ENCODE measurements at places on chromosomes 3 and 15.
A peak's percentile ranks its signal among the peaks of the same experiment; 100 is the strongest.

DNA sequence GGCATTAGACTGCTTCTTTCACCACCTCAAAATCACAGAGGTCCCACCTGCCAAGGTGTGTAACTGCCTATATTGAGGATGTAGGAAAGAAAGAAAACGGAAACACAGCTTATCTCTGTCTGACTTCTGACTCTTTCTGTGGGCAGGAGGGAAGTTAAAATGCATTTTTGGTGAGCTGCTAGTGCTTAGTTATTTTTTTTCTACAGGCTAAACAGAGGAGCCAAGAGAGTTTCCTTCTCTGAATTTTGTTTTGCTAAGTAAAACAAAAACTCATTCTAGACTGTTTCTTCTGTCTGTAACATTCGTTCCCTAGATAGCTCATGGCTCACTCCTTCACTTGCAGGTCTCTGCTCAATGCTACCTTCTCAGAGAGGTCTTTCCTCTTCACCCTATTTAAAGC, 18.8 kb upstream of the AMOTL2 start:
- no peak for DNase-seq

GRCh38 chr3:130380398-130380797, 34.9 kb downstream of the COL6A5 start:
- no peak for DNase-seq

DNA sequence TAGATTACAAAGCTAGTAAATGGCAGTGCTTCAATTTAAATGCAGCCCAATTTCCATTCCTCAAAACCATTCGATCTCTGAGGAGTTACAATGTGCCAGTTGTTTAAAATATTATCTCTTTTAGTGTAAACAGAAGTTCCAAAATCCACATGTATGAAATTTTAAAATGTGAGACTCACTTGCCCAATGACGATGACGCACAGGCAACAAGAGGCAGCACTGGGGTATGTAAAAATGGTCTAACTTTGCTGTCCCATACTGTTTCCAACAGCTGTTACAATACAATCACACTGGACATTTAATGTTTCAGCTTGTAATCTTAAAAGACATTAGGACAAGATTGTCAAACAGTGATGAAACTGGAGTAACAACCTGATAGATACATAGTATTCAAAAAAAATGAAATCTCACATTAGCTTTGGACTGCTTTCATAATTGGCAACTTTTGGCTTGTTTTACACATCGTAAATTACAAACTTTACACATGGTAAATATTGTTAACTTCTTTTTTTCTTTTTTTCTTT, 12.2 kb downstream of the SLTM start:
- DNase-seq, result no peak

DNA sequence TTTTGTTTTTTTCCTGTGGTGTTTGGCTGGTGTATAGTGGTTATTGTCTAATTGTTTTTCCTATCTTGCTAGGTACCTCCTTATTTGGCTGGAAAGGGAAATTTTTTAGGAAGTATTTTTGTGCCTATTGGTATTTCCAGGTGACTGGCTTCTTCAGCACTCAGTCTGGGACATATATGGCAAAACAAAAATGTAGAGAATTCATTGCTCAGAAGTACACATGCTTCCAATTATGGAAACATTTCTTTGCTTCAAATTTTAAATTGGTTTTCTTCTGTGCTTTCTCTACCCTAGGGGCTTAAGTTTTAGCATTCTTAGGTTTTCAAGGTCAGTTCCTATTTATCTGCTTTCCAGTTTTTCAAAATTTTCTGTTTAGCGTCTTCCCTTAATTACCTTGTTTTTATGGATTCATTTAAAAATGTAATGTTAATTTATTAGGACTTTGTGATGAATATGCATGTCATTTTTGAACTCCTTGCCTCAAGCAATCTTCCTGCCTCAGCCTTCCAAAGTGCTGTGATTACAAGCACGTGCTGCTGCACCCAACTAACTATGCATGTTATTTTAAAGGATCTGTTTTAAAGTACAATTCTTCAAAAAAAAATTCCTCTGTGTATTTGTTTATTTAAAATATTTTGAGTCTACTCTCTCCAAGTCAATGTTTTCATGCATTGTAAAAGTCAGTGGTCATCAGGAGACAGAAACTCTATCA, 231.9 kb upstream of the DPPA4 start:
- no peak for DNase-seq

DNA sequence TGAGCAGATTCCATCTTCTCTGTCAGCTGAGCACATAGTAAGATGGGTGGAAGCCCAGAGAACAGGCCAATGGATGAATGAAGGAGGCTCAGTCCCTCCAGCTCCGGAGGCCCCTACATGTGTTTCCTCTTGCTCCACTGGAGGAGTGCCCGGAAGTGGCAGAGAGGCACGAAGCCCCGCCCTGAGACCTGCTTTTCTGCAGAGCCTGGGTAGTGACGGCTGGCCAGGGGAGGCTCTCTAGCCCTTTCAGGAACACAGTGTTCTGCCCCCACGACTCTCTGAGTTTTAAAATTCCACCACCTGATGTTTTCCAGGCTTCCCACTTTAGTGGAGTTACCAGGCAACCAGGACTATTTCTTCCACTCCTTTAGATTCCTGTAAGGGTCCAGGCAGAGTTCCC, 149.4 kb upstream of the SLC6A11 start:
- DNase-seq, result no peak

GRCh38 chr3:69712933-69713332, 26.3 kb upstream of the MITF start:
- DNase-seq, result no peak

GRCh38 chr3:63556401-63556800, 96.1 kb upstream of the SNTN start:
- DNase-seq, result no peak

- DNase-seq, result no peak
These were observed 212.0 kb downstream of the XXYLT1 start for GRCh38 chr3:195059006-195059350.

GRCh38 chr15:98858610-98859023, 149.0 kb downstream of the PGPEP1L start:
- no peak for DNase-seq

DNA sequence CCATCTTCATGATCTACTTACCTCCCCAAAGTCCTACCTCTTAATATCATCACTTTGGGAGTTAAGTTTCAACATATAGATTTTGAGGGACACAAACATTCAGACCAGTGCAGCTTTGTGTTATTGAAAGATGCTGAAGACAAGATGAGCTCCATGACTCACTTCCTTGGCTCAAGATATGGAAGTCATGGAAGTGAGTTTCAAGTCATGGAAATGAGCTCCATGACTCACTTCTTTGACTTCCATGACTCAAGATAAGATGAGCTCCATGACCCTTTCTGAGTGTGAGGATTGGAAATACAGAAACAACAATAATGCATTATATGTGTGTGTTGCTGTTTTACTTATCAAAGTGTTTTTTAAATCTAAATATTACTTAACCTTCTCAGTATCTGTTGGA, 170.2 kb upstream of the TPRG1 start:
- DNase-seq, result no peak

DNA sequence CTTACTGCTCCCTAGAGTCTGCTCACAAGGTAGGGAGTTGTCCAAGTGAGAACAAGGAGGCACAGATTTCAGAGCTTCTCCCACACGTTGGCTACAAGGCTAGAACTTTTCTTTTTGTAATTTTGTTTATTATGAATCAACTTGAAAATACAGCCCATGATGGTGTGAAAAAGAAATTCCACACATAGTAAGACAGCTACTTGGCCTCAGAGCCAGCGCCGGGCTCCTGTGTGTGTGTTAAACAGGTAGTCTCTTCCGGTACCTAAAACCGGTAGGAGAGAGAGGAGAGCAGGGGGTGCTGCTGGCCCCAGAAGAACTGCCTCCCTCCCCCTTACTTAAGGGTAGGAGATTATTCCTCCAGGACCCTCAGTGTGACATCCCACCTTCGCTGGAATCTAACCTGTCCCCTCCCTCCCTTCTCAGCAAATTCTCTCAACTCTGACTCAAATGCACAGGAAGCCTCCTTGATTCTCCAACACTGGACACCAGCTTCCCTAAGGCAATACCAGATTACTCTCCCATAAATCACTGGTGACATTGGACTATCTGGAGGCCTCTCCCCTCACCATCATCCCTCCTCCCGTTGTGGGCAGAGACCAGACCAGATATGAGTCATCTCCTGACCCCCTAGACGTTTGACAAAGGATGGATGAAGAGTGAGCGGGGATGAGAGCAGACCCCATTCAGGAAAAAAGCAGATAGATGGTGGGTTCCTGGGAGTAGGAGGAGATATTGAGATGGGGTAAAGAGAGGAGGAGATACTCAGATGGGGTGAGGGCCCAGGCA, 4.5 kb upstream of the IP6K1 start:
- no peak for DNase-seq

DNA sequence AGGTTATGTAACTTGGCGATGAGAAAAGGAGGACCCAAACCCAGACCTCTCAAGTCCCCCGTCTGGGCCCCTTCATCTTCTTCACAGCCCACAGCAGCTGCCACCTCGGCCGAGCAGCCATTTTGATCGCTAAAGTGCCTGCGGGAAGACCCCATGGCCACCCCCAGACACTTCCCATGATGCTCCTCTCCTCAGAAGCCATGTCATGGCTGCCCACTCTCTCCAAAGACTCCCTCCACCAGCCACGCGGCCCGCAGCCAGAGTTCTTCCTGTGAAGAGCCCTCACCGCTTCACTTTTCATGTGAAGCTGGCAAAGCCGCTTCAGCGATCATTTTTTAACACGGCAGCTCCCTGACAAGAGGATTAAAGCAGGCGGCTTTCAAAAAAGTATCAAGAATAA, 335.2 kb downstream of the RORA start:
- DNase-seq, result no peak

DNA sequence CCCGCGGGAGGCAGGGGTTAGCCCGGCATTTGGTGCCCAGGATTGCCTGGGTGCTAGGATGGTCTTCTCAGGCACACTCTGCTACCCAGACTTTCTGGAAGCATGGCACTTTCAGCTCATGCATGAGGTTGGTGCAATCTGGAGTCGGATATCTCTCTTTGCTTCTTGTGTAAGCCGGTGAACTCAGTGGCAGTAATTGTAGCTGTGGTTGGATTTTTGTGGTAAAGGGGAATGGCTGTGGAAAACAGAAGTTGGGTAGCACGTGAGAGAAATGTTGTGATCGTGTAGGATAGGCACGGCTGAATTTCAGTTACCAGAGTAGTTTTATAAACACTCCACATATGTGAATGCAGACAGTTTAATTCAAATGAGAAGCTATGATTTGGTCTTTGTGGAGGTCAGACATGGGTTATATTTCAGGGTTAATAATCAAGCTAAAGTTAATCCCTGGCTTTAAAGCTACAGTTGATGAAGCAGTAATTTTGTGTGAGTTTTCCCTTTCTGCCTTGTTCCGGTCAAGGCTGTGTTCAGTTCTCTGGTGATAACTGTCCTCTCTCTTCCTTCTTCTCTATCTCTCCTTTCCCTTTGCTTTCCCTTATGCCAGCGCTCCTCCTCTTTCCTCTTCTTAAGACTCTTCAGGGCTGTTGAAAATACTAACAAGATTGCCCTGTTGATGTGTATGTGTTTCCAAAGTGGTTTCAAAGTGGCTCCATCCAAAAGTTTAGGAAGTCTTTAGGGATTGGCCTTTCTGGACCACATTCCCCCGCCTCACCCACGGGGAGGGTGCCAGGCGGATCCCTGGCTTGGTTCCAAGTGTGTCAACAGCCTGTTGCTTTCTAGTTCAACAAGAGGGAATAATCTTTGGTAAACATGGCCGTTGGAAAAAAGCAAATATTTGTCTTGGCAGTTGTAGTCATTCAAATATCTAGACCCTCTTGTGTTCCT, 404.6 kb upstream of the C2CD4B start:
- DNase-seq, result no peak

GRCh38 chr15:31607656-31608055, 281.0 kb downstream of the KLF13 start:
- DNase-seq, result no peak

- DNase-seq, result no peak
These were observed 12.8 kb downstream of the ASB14 start for GRCh38 chr3:57279685-57280084.

GRCh38 chr3:192187485-192188051, 539.8 kb downstream of the FGF12 start:
- no peak for DNase-seq

GRCh38 chr15:101320501-101321052, 25.5 kb upstream of the SNRPA1 start:
- DNase-seq, result peak; percentile 34

GRCh38 chr15:69131362-69132220, 28.8 kb upstream of the GLCE start:
- no peak for DNase-seq

DNA sequence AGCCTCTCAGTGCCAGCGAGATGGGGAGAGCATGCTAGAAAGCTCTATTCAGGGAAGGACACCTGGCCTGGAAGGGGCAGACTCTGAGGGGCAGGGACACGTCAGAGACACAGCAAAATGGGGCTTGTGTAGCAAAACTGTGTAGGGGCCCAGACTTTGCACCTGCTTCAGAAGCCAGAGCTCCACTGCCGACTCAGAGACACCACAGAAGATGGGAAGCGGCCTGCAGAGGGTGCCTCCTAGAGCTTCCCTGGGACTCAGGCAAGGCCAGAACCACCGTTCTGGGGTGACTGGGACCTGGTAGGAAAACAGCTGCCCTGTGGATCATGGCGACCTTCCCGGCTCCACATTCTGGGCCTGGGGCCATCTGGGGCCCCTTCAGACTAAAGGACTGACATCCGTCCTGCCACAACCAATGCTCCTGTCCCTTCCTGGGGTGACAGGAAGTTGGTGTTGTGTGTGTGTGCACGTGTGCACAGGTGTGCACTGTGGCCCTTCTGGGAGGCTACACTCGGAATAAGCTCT, 17.4 kb upstream of the TKT start:
- DNase-seq, result no peak

Measured in stimulated activated CD8-positive, alpha-beta memory T cell treated with anti-CD3 and anti-CD28 coated beads, Interleukin-2, amount 100 ng/mL, for 1 hour (primary cell).